ENCODE measurements at places on chromosomes 3 and 15. TPM values are rescaled to one million over a fixed set of nuclear protein-coding genes. Genes with fewer than 3 reads are reported as not detected.

PP2D1 gene
- polyA plus RNA-seq: 1.0 TPM

MAGI1 gene
- 26.3 TPM for polyA plus RNA-seq

MCF2L2 gene
- polyA plus RNA-seq: 3.3 TPM

NR2F2 gene
- polyA plus RNA-seq: 139 TPM

SLC38A3 gene
- polyA plus RNA-seq: 8.4 TPM

SQOR gene
- 9.8 TPM for polyA plus RNA-seq

Data from left lung (tissue), 14 donors.